ENCODE measurements at places on chromosomes 3 and 15.
A peak's percentile ranks its signal among the peaks of the same experiment; 100 is the strongest.

DNA sequence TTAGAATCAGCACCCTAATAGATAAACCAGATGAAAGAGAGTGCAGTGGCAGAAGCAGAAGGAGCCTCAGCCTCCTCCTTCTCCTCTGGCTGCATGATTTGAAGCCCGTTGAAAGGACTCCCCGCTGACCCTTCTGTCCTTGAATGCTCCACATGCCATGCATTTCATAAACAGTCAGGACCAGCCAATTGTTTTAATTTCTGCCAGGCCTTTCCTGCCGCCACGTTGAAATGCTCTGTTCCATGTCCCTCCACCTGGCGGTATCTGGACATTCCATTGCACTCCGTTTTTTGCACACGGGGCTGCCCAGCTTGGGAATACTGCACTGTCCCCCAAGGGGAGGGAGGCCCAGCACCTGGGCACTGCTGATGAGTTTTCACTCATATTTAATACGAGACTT lies 35.2 kb upstream of the GLCE start:
- DNase-seq: no peak

- DNase-seq: no peak
Observed at GRCh38 chr15:52224211-52224610, 33.0 kb upstream of the GNB5 start.

DNA sequence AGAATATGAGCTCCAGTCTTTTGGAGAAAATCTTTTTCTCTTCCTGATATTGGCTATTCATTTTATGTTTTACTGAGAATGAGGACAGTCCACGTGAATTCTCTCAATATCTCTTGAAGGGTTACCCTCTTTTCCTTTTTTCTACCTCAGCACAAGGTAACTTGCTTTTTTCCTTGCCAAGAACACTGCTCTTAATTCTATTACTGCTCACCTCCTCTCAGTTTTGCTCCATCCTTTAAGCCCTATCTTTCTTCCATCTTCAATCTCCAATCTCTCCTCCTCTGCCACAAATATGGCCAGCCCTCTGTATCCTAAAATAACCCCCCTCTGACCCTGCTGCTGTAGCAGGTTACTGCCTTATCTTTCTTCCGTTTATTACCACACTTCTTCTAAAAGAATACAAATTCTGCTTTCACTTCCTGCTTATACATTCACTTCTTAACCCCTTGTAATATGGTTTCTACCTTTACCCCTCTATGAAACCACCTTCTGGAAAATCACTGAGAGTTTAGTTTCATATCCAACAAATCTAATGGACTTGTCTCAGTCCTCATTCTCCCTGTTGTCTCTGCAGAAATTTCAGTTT lies 89.0 kb downstream of the NFKBIZ start:
- peak; percentile 87 for DNase-seq

- DNase-seq: no peak
Observed at GRCh38 chr15:43299411-43299810, 31.0 kb downstream of the LCMT2 start.
